ENCODE measurements at places on chromosomes 2 and 18. TPM values are rescaled to one million over a fixed set of nuclear protein-coding genes. Genes with fewer than 3 reads are reported as not detected.

ITPRIPL1 gene
- total RNA-seq, result 52.1 TPM

SEPTIN10 gene
- 0.13 TPM for total RNA-seq

FSIP2 gene
- total RNA-seq, result not detected

ZAP70 gene
- total RNA-seq, result 302 TPM

CMPK2 gene
- 7.4 TPM for total RNA-seq

RAD51AP2 gene
- total RNA-seq, result not detected

ALPI gene
- total RNA-seq, result not detected

INHA gene
- total RNA-seq, result not detected

SYT4 gene
- not detected for total RNA-seq

MC5R gene
- total RNA-seq, result not detected

NYAP2 gene
- not detected for total RNA-seq

DNA sequence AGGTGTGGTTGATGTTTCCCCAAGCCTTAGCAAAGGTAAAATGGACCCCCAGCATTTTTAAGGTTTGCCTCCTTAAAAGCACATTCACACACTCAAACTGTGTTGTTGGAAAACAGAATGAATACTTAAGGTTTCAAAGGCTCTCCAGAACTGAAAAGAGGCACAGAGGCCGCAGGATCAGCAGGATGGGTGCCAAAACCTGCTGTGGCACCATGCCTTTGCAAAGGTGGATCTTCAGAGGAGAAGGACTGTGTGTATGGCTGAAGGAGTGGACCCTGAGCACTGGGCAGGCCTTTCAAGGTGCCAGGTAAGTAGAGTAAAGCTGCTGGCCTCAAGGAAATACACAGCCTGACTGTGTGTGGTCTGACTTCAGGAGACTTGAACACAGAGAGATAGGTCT, 127.3 kb downstream of the XRCC5 start:
- DNase-seq, result no peak

GRCh38 chr2:201127570-201127969, 11.6 kb downstream of the CFLAR start:
- DNase-seq, result peak; percentile 31

DNA sequence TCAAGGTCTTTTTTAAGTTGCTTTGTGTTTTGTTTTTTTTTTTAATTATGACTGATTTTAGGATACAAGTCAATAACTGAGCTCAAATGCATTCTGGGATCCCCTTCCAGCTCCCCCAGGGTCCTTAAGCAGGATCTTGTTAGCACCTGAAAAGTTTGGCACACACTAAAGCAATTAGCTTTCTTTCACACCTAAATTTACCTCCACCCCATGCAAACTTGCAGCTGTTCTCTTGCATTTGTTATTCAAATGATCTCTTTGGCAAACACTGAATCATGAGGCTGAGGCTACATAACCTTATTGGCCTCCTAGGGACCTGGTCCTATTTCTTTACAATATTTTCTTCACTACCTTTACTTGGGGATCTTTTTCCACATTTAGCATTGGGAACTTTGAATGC, 2026.1 kb upstream of the CELF4 start:
- DNase-seq, result no peak

- DNase-seq, result no peak
Observed at GRCh38 chr2:33496726-33497125, 20.3 kb downstream of the RASGRP3 start.

DNA sequence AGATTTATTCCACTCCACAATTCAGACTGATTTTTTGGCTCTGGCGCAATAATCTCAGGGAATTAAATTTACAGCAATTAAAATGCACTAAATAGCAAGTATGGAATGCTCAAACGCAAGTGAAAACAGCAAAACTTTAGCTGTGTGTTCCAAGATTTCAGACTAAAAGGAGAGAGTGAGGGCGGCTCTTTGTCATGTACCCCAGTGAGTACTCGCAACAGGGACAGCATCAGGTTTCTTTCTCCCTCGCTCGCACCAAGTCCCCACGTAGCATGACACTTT, 1.1 kb downstream of the ROCK2 start:
- no peak for DNase-seq

DNA sequence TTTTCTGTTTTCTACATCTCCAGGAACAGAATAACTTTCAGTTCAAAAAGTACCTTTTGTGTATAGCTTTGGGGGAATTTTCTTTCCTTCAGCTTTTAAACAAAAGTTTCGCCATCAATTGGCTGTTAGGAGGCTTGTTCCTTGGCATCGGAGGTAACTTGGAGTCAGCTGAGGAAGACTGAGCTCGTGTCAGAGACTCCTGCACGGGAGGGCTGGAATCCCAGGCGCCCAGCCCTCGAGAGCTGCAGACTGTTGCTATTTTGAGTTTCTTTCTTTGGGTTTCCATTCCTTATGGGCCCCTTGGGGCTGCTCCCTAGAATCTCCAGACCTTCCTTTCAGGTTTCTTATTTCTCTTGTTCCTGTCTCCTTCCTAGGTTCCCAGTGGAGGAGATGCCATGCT, 8.1 kb downstream of the EMILIN2 start:
- no peak for DNase-seq

DNA sequence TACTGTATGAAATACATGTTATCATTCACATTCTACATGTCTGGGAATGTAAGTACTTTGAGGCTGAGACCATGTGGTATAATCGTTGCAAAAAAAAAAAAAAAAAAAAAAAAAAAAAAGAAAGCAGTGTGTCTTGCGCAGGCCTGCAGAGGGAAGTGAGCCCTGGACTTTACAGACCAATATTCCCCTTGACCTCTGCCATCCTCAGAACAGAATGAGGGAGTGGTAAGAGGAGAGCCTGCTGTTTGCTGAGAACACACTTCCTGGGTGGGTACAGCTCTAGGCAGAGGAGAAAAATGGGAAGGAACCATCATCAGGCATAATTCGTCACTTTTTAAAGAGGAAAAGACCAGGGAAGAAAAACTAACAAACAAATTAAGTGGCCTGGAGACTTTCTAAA, 28.8 kb upstream of the TBC1D8 start:
- no peak for DNase-seq

DNA sequence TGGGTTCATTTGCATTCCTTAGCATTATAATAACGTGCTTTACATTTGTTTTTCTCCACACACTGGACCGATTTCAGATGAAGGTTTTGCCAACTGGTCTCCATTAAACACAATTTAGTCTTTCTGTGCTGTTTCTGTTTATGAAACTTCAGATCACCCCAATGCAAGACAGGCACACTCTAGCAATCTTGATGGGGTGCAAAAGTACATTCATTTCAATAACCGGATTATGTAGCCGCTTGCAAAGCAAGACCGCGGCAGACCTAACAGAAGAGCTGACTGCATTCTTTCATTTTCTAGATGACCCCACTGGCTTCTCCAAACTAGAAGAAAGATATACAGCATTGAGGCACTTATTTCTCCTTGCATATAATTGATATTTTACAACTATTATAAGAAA, 301.5 kb downstream of the PIEZO2 start:
- DNase-seq, result no peak

- DNase-seq, result no peak
Observed at GRCh38 chr2:158602027-158602426, 145.3 kb downstream of the PKP4 start.

GRCh38 chr18:34611904-34612303, 98.2 kb upstream of the DTNA start:
- no peak for DNase-seq

DNA sequence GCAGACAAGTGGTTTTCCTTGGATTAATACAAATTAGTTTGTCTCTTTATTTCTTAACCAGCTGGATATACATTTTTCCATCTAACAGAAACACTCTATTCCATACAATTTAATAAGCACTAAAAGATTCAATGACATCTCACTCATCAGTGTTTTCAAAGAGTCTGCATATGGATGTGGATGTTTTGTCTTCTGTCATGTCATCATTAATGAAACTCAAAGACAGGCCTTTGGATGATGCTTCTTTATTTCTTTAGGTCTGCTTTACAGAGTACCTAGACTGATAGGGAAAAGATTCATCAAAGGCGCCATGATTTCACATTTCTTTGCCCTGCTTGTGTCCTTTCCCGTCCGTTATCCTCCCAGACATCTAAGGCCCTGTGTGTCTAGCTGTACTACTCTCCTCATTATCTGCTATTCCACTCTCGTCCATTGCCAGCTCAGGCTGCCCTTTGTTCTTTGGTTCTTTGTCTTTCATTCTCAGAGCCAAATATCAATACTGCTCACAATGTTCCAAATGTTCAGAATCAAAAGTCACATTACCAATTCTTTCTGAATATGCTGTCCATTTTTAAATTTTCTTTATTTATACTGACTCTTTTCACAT, 232.3 kb upstream of the CHAC2 start:
- no peak for DNase-seq

DNA sequence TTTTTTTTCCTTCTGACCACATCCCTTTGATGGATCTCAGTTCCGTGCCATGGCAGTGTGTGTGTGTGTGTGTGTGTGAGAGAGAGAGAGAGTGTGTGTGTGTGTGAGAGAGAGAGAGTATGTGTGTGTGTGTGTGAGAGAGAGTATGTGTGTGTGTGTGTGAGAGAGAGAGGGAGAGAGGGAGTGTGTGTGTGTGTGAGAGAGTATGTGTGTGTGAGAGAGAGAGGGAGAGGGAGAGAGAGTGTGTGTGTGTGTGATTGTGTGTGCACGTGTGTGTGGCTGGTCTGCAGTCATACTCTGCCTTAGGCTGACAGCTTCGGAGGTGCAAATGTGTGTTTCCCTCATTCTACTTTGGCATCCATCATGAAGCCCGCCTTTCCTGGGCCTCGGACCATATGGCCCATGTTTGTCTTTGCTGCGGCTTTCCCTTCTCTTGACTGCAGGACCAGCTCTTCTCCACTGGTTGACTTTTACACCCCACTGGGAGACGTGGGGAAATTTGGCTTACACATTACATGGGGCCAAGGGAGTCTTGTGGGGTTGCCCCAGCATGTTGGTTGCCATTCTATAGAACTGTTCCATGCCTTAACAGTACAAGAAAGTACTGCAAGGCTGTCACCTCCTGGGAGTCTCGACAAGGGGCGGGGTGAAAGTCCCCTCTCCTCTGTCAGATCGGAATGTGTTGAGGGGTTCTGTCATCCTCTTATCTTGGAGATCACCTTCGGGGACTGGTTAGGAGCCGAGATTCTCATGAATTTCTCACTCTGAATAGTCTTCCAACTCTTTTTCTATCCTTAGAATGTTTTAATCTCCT, 21.6 kb downstream of the TSN start:
- no peak for DNase-seq

- DNase-seq, result no peak
Observed at GRCh38 chr18:32891130-32891529, 118.3 kb upstream of the KLHL14 start.

DNA sequence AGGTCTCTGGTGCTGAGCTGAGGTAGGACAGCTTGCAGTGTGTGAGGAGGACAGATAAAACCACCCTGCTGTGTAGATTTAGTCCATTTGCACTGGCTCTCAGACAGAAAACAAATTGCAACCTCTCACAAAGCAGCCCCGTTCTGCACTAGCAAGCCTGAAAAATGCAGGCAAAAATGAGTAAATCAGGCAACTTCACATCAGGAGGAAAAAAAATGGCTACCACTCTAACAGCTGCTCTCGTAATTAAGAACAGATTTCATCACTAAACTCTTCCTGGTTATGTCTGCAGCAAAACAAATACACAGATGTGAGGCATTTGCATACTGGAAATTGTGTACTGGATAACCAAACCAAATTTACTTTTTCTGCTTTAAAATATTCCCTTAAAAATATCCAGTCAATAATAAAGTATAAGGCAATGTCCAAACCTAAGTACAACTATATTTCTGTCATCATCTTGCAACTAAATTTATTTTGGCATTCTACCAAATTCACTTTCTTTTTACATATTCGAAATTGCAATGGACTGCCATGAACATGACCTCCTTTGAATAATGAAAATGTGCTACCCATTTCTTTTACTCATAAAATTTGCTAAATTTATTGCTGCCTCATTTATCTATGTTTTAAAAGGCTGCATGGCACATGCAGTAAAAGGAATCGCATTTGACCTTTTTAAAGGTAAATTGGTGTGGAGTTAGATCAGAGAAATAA, 157.4 kb downstream of the AFF3 start:
- DNase-seq, result no peak

DNA sequence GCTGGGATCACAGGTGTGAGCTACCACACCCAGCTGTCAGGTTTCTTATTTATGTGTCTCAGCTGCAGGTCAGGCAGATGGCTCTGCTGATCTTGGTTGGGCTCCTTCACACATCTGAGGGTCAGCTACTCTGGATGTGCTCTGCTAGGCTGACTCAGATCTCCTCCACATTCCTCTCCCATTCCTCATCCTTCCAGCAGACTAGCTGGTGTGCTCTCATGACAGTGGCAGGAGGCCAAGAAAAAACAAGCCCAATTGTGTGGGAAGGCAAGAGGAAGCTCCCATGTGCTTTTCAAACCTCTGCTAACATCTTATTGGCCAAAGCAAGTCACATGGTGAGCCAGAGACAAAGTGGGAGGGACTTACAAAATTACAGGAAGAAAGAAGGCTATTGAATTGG, 11.7 kb upstream of the MSH6 start:
- DNase-seq, result no peak

DNA sequence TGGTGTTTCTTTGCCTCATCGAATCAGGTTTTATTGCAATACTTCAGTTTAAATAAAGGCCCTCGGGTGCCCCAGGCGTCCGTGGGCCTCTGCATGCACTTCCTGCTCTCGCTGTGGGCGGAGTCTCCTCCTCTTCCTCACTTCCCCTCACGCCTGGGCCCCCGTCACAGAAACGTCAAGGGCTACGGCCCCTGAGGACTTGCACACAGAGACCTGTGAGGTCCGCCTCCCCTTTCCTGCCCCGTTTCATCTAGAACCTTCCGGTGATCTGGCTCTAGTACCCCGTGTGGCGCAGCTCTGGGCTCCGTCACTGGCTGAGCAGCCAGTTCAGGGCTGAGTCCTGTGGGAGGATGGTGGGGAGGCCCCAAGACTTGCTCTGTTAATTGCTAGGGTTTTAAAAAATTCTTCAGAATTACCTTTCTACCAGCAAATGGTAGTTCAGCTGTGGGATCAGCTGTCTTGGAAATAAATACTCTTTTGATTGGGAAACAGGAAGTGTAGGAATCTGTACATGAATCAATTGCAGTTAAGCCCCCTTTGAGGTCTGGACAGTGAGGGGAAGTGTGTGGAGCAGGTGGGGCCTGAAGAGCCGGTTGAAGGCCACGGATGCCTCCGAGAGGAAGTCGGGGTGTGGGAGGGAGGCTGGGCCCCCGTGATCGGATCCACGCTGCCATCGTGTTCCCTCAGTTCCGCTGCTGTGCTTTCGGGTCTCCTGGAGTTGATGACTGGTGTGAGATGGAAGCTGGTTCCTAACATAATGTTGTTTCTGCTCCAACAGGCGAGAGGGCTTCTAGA, 10.2 kb downstream of the NFATC1 start:
- DNase-seq, result peak; percentile 84

DNA sequence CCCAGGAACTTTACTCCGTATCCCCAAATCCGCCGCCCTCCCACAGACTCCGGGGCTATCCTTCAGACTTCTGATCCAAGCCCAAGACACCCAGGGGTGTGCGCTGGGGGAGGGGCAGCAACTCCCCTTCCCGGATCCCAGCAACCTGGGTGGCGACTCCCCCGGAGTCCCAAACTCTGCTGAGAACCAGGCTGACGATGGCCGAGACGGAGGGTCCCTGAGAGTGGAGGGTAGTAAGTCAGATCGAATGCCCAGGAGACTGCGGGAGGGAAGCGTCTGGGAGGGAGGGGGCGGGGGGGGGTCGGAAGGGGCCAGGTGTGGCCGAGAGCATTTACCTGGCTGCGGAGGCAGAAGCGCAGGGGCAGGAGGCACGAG, 7.0 kb upstream of the TNS1 start:
- DNase-seq, result no peak

Data from activated T-helper 1 cell treated with anti-CD3 and anti-CD28 coated beads, Interleukin-12 subunit alpha, Interleukin-12 subunit beta, Interleukin-2, Interleukin-4 antibody, amounts not matched to agents 30 ng/mL and 10 ng/mL and 1 ng/mL, durations not matched to agents 14 hours and 24 hours and 36 hours (primary cell).